ENCODE measurements at places on chromosomes 16 and 17. TPM values are rescaled to one million over a fixed set of nuclear protein-coding genes. Genes with fewer than 3 reads are reported as not detected.

PHOSPHO1 gene
- total RNA-seq, result not detected

GRCh38 chr16:4026854-4027253, 89.4 kb downstream of the ADCY9 start:
- no peak for DNase-seq

DNA sequence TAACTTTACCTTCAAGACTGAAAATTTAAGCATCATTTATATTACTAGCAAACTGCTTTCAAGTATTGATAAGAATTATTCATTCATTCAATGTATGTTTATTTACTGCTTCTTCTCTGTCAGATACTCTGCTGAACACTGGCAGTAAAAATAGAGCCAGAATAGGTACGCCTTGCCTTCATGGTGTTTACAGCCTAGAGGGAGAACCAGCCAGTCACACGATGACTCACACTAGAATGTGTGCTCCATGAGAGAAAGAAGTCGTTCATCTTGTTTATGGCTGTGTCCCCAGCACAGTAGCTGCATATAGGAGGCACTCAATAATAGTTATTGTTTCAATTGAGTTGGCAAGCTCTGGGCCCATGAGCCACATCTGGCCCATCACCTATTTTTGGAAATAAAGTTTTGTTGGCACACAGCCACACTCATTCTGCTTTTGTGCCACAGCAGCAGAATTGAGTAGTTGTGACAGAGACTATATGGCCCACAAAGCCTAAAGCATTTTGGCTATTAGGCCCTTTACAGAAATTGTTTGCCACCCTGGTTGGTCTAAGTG, 84.2 kb downstream of the TMC6 start:
- DNase-seq, result no peak

- DNase-seq, result no peak
Measured at GRCh38 chr16:84024854-84025253, 17.7 kb downstream of the SLC38A8 start.
